ENCODE measurements at places on chromosomes 4 and X. TPM values are rescaled to one million over a fixed set of nuclear protein-coding genes. Genes with fewer than 3 reads are reported as not detected.

DNA sequence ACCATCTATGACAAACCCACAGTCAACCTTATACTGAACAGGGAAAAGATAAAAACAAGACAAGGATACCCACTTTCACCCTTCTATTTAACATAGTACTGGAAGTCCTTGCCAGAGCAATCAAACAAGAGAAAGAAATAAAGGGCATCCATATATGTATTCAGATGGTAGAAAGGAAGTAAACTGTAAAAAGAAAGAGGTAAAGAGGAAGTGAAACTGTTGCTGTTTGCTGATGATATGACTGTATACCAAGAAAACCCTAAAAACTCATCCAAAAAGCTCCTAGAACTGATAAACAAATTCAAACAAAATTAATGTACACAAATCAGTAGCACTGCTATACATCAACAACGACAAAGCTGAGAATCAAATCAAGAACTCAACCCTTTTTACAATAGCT lies 538.7 kb upstream of the PABPC4L start:
- H3K4me3 ChIP-seq, result no peak overlapping the region
- no peak for ATAC-seq
- H3K27ac ChIP-seq, result no peak overlapping the region
- H3K36me3 ChIP-seq, result no peaks in the 10 kb centered on the region
- H3K27me3 ChIP-seq, result no peaks in the 10 kb centered on the region

DNA sequence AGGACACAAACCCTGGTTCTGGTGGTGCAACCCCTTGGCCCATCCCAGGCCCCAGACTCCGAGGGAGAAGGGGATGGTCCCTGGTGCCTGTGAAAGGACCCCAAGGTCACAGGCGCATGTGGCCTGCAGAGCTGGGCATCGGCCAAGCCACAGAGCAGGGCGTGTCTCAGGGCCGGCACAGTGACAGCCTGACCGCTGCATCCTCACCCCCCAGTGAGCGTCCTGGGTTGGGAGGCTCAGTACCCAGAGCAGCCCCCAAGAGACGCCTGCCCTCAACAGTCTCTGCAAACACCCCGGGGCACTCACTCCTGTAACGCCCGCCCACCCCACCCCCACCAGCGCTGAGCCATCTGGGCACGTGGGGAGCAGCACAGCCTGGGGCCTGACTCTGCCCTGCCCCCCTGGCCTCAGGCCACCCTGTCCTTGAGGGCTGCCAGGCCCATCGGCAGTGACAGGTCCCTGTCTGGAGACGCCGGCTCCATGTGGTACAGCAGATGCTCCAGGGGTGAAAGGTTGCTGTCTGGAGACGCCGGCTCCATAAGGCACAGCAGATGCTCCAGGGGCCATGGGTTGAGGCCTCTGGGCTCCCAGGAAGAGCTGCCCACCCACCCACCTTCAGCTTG lies 24.5 kb upstream of the CPLX1 start:
- H3K4me1 ChIP-seq, result no peaks in the 10 kb centered on the region
- H3K27ac ChIP-seq, result no peak overlapping the region

DNA sequence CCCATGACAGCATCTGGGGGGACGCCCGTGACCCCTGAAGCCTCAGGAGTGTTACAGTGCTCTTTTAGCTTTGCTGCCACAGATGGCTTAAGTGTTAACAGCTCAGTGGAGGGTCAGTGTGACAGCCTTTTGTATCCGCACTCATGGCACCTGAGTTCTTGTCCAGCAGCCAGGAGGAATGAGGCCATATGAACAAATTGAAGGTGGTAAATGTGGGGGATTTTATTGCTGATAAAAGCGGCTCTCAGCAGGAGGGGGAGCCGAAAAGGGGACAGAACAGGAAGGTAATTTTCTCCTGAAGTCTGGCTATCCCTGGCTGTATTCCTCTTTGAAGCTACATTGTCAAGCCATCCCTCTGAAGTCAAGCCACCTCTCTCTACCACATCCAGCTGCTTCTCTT lies 441.0 kb downstream of the RAPGEF2 start:
- H3K4me3 ChIP-seq, result no peak overlapping the region
- H3K36me3 ChIP-seq, result no peaks in the 10 kb centered on the region
- no peaks in the 10 kb centered on the region for H3K4me1 ChIP-seq
- H3K27me3 ChIP-seq, result peaks cover 5% of the 10 kb centered on the region

- H3K36me3 ChIP-seq, result no peaks in the 10 kb centered on the region
- H3K27ac ChIP-seq, result no peak overlapping the region
- no peak for ATAC-seq
- H3K27me3 ChIP-seq, result no peaks in the 10 kb centered on the region
These were observed 2.2 kb upstream of the RTL8B start for GRCh38 chrX:135024526-135024925.

The GAB1 gene
- 102 TPM for total RNA-seq

The PAGE4 gene
- total RNA-seq, result 4.5 TPM

The NWD2 gene
- 0.67 TPM for total RNA-seq

All from gastroesophageal sphincter (tissue), 4 donors.